ENCODE measurements at places on chromosomes 3 and 15.
A peak's percentile ranks its signal among the peaks of the same experiment; 100 is the strongest.

- DNase-seq, result no peak
Measured at GRCh38 chr3:154135511-154136173, 14.5 kb downstream of the ARHGEF26 start.

DNA sequence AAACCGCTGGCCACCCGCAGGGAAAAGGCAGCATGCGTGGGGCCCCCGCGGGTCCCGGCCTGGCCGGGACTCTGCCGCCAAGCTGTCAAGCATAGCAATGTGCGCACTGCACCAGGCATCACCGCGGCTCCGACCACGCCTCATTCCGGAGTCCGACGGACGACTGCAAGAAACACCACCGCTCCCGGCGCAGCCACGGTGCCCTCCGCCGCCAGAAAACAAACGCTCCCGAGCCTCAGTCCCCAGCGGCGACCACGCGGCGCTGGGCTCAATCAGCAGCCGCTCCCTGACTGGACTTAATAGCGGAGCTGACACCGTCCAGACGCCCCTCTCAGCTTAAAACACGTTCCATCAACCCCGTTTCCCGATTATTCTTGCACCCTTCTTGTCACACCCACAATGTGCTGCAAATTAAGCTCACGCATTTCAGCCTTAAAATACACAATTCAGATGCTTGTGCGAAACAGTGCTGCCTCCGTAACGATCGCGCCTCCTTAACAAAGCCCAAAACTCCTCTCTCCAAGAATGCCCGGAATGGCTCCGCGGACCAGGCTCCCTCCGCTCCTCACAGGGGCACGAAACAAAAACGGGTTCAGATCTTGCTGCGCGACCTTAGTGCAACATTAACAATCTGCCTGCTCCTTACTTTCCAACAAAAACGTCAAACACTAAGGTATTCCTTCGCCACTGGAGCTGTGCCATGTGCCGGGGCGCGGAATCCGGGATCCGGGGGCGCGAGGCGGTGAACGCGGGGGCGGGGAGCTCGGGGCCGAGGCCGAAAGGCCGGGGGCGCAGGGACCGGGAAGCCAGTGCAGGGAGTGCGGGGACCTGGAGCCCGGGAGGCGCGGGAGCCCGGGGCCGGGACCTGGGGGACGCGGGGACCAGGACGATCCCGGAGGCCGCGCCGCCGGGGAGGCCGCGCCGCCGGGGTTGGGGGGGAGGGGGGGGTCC is 655 bp downstream of the CYFIP1 start:
- DNase-seq, result peak; percentile 45

- DNase-seq, result no peak
Measured at GRCh38 chr3:129014148-129014547, 13.0 kb downstream of the EFCC1 start.

DNA sequence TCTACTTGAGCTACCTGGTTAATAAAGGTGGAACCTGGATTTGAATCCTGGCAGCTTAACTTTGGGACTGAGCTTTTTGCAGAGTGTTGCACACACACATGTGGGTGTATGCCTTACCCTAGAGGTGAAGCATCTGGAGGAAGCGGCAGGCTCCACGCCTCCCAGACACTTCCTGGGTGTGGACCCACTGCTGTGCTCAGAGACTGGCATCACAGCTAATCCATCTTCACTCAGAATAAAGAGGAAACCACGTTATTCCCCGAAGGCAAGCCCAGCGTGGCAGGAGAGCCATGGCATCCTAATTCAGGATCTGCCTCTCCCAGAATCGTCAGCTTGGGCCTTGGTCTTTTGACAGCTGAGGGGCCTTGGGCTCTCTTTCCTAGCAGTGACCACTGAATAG is 25.5 kb downstream of the CCDC13 start:
- DNase-seq, result peak; percentile 24

DNA sequence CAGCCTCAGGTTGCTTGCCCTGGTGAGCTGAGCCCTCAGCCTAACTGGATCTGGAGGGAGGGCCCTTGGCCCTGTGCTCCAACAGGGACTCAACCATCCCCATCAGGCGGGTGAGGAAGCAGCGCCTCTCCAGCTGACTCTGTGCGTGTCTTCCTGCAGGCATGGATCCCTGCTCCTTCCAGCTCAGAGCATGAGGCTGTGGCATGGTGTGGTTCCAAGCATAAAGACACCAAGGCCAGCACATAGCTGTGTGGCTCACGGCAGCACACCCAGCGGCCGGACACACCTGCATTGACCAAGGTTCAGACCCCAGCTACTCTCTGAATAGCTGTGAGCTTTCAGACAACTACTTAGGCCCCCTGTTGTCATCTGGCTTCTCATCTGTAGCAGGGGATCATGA is 131.0 kb upstream of the PLXNA1 start:
- no peak for DNase-seq

GRCh38 chr3:149828390-149828789 is 15.4 kb downstream of the RNF13 start:
- DNase-seq, result no peak

DNA sequence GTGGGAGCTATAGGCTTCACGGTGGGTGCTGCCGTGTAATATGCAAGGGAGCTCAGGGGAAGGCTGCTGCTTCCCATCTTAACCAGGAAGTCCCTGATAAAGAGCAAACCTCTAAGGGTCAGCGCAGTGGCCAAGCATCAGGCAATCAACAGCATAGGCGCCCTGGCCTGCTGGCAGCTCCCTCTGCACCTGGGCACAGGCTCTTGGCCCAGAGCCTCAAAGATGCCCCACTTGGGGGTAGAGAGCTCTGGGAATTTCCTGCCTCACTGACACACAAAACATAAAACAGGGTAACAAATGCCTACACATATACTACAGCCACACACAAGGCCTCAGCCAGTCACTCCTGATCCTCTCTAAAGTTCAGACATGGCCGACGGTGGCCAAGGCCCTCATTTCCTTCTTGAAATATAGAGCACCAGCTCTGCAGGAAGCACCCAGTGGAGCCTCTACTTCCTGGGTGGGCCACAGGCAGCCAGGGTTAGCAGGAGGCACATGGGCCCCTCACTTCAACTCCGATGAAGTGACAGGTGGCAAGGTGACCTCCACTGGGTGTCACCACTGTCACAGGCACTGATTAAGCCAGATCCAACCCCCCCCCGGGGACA is 20.5 kb downstream of the SLC41A3 start:
- no peak for DNase-seq

- no peak for DNase-seq
Measured at GRCh38 chr3:44074181-44074580, 167.5 kb upstream of the TOPAZ1 start.

DNA sequence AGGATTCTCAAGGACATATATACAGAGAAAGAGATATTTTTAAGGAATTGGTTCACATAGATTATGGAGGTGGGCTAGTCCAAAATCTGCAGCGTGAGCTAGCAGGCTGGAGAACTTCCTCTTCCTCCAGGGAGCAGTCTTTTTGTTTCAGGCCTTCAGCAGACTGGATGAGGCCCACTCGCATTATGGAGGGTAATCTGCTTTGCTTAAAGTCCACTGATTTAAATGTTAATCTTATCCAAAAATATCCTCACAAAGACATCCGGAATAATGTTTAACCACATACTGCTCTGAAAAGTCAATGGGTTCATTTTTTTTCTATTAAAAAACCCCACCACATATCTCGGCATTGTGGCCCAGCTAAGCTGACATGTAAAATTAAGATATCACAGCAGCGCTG is 22.2 kb upstream of the NRROS start:
- DNase-seq, result no peak

DNA sequence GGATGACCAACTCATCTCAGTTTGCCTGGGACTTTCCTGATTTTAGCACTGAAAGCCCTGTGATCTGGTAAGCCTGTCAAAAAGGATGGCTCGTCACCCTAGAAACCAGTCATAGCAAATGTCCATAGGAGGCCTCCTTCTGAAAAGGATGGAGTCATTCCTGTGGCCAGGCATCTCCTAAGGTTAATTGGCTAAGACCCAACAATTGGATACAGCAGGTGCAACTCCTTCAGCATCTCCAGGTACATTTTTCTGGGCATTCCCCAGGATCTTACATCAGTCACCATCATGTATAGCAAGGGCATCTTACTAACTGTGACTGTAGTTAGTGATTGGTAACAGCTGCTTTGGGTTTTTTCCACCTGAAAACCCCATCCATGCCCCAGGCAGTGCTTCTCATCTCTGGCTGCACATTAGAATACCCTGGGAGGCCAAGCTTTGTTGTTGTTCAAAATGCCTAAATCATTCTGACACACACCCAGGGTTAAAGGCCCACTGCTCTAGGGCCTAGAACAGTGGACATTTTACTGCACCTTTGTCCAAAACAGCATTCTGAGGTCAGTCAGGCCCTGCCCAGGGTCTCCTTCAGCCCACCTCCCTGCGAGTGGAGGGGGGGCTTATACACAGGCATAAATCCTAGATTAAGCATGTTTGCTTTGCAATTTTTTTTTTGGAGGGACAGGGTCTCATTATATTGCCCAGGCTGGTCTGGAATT is 28.3 kb upstream of the GALNT15 start:
- no peak for DNase-seq

GRCh38 chr3:61562721-61563312 is 1.4 kb downstream of the PTPRG start:
- peak; percentile 39 for DNase-seq

- no peak for DNase-seq
Measured at GRCh38 chr3:187264021-187264420, 27.5 kb downstream of the MASP1 start.

- no peak for DNase-seq
Measured at GRCh38 chr3:13204177-13204581, 130.9 kb upstream of the IQSEC1 start.

- no peak for DNase-seq
Measured at GRCh38 chr3:83500422-83500821, 1458.4 kb upstream of the CADM2 start.

DNA sequence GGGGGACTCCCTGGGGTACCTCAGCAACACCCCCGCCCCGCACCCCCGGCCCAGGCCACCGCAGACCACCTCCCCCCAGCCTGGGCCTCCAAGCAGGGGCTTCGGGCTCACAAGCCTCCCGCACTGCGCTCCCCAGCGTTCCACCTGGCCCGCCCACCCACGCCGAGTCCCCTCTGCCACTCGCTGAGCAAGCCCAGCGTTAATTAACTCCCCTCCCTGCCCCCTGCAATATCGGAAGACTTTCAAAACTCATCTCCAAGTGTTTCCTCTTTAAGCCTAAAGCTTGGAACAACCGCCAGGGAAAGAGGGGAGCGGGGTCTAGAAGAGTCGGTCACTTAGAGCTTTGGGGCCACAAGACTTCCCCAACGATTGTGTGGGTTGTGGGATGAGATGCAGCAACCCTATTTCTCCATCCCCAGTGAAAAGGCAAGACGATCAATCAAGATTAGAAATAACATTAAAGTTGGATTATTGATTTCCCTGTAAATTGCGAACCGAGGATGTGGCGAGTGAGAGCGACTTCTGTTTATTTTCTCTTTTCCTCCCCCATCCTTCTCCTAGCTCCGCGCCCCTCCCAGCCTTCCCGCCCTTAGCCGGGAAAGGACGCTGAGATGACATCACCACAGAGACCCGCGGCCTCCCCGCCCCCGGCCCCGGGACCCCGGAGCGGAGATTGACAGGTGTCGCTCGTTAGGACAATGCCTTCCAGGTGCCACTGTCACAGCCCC is 30.2 kb downstream of the NR2F2 start:
- DNase-seq, result no peak

GRCh38 chr15:79682285-79682684 is 214.5 kb downstream of the MTHFS start:
- no peak for DNase-seq

GRCh38 chr3:155792532-155792931 is 13.5 kb downstream of the C3orf33 start:
- no peak for DNase-seq

DNA sequence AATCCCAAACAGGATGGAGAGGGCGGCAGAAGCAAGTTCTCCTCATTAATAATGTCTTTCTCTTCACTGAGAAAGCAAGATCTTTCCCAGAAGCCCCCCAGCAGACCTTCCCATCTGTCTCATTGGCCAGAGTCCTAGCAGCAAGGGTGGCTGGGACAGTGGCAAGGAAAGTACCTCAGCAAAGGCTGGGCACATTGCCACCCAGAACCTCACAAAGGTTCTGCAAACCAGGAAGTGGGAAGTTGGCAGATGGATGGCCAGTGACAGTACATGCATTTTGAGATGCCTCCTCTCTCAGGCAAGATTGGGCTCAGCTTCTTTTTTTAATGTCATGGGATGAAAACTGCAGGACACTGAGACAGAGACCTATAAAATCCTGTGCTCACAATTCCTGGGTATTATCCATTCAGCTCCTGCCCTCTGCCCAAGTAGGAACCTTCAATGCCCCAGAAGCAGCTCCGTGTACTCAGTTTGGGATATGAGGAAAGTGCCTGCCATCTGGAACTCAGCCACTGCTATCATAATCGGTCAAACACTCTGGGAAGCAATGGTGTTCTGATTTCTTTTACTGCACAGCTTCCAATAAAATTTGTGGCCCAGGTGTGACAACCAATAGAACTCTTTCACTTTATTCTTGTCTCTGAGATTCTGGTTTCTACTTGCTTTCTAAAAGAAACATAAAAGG is 25.5 kb downstream of the DPH3 start:
- DNase-seq, result no peak

DNA sequence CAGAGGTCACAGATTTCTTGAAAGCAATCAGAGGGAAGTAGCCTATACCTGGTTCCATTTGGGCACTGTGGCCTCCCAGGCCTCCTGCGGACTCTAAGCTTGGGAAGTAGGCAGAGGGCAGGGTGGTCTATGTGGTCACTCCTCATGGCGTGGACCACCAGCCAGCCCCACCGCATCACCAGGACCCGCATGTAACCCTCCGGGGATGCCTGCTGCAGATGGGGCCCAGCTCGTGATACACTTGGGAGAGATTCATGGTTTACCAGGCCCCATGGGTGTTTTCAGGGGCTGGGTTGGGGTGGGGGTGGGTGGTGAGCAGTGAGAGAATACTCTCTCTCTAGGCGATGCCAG is 123.7 kb downstream of the ASB7 start:
- no peak for DNase-seq

- DNase-seq, result no peak
Measured at GRCh38 chr3:187287256-187287655, 4.3 kb downstream of the MASP1 start.

GRCh38 chr15:74773731-74774252 is 8.1 kb upstream of the CSK start:
- no peak for DNase-seq

DNA sequence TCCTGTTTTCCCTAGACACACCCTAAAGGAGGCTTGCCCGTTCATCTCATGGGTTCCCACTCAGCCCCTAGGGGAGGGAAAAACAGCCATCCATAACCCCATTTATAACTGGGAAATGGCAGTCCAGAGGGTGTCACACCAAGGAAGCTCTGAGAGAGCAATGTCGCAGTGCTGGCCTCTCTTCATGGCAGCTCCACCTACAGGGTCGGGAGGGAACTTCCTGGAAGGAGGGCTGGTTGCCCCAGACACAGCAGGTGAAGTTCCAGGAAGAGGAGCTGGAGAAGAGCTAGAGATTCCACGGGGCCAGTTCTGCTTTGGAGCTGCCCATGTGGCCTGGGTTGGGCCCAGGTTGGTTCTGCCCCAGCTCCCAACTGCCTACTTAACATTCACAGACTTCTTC is 22.3 kb upstream of the LINGO1 start:
- DNase-seq, result no peak

DNA sequence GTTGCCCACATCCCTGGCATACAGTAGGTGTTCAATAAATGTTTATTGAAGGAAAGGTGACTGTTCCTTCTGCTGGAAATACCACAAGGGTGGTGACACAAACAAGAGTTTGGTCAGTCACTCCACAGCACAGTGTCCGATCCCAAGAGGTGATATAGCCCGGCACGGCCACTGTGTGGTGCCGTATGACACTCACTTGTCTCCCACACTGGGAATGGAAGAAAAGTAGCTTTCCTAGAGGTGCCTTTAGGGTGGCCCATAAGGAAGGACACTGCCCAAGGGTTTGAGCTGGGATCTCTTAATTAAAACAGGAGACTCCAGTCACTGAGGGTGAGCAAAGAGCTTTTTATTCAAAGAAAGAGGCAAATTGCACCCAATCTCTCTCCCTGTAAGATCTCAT is 40.5 kb downstream of the TGM4 start:
- DNase-seq, result no peak

Measured in liver (tissue), 10 donors.